ENCODE measurements at places on chromosomes 12 and 14.

- DNase-seq: no peak
These were observed 133.5 kb upstream of the TMEM132C start for GRCh38 chr12:128133321-128134073.

- no peak for DNase-seq
These were observed 71.3 kb downstream of the FBXL14 start for GRCh38 chr12:1523046-1523445.

DNA sequence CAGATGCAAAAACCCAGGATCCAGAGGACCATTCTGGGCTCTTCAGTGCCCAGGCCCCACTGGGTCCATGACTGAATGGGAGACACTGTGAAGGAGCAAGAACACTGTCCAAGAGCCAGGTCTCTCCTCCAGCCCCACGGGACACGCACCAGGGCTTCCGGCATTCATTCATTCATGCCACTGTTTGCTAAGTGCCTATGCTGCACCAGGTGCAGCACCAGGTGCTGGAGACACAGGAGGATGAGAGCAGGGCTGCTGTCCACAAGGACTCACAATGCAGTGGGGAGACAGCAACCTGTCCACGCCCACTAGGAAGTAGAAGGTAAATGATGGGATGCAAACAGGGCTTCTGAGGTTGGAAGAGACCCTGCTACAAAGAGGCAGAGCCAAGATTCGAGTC lies 20.4 kb downstream of the CLMN start:
- DNase-seq: no peak

DNA sequence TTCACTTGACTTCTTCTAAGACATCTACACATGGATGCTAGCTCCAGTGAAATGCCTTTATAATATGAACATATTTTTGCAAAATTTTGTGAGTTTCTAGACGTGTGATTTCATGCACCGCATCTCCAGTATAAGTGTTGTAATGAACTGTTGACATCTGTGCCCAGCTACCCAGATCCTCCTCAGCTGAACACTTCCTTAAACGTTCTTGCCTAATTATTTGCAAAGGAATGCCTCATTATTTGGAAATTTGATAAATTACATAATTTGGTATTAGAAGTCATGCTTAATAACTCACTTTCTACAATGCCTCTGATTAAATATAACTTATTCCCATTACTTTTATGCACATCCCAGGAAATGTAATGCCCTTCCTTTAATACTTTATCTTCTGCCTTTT lies 14.0 kb downstream of the OR11G2 start:
- no peak for DNase-seq

DNA sequence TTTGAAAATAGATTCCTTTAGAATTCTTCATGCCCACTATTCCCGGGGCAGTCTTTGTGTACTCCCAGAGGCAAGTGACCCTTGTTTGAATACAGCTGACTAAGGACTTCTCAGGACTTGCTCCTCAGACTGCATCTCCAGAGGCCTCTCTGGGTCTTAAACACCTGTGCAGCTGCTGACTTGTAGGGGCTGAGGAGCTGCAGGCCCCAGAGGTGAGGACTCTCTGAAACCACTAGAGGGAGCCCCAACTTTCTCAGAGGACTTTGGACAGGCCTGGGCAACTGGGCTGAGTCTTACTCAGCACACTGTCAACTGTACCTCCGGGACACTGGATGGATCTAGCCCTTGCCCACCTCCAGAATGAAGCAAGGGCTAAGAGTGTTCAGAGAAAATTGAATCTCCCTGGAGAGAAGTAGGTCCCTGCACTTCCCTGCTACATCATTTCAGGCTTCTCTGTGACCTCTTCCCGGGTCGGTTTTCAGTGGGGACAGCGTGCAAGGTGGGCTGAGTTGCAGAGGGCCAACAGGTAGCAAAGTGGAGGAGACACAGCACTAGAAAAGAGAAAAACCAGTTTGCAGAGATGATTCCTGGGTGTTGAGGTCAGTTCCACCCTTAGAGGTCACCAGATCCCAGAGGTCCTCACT lies 164.6 kb downstream of the TMEM117 start:
- DNase-seq: no peak

DNA sequence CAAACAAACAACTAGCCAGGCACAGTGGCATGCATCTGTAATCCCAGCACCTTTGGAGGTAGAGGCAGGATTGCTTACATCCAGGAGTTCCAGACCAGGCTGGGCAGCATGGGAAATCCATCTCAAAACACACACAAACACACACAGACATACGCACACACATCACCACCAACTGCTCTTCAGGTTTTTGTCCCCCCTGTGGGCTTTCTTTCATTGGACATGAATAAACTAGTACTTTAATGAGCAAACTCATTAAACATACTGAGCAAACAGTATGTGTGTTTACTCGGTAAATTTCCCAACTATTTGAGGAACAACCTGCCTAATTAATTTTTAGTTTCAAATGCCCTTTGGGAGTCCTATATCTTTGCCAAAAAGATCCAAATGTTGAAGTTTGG lies 10.1 kb upstream of the RASSF3 start:
- DNase-seq: no peak

- no peak for DNase-seq
These were observed 590 bp downstream of the DDIT3 start for GRCh38 chr12:57519796-57520052.

DNA sequence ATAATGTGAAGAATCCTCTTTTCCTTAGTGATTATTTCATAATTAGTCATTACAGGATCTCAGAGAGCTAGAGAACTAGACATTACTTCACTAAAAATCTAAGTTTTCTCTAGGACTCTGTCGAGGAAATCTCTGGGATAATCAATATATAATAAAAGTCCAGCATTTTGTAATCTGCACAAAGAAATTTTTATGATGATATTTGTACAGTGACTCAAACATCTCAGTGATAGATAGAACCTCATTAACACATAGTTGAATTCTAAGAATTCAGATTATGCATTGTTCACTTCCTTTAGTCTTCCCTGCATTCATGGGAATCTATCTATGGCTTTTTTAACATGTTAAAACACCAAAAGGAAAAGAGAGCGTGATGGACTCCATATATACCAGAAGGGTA lies 11.0 kb downstream of the ITPR2 start:
- no peak for DNase-seq

GRCh38 chr12:42641221-42641885 lies 51.8 kb upstream of the PRICKLE1 start:
- DNase-seq: no peak

DNA sequence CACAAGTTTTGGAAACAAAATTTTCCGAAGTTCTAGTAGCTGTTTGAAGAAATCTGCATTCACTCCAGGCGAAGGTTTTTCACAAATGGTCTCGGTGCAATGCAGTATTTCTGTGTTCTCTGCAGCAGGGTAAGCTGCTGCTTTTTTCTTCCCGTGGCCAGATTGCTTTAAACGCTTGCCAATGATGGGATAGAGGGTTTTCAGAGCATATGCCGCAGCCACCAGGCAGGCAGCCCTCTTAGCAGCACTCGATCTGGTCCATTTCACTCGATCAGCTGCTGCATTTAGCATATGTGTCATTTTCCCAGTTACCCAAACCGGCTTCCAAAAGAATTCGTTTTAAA lies 315 bp downstream of the ABCD2 start:
- DNase-seq: no peak

- no peak for DNase-seq
These were observed 18.1 kb downstream of the TMEM253 start for GRCh38 chr14:21118933-21119332.

- DNase-seq: no peak
These were observed 78.1 kb upstream of the GRIN2B start for GRCh38 chr12:14059548-14059947.

- no peak for DNase-seq
These were observed 105.9 kb upstream of the ETV6 start for GRCh38 chr12:11543457-11544158.

DNA sequence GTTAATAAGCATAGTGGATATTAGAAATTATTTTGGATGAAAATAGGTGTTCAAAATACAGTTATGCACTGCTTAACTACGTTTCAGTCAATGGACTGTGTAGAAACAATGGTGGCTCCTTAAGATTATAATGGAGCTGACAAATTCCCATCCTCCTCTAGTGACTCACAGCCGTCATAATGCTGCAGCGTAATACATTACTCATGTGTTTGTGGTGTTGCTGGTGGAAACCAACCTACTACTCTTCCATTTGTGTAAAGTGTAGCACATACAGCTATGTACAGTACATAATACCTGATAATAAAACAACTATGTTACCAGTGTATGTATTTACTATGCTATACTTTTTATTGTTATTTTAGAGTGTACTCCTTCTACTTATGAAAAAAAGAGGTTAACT lies 111.2 kb upstream of the TMCC3 start:
- no peak for DNase-seq

DNA sequence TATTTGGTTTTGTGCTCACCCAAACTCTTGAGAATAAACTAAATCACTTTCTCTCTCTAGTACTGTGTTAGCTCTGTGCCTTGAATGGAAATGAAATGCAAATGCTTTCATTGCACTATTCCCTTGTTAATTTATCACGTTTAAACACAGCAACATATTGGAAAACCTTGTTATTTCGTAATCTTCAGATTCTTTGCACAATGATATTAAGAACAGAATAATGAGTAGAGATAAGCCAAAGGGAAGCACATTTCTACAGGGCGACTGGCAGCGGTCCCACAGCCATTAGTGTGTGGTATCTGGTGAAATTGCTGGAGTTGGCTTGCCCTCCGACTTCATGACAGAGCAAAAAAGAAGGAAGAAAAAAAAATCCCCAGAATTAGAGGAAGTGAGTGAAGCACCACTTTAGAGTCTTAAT lies 166.1 kb upstream of the E2F7 start:
- no peak for DNase-seq

- DNase-seq: no peak
These were observed 45.8 kb downstream of the ELK3 start for GRCh38 chr12:96239711-96240635.

DNA sequence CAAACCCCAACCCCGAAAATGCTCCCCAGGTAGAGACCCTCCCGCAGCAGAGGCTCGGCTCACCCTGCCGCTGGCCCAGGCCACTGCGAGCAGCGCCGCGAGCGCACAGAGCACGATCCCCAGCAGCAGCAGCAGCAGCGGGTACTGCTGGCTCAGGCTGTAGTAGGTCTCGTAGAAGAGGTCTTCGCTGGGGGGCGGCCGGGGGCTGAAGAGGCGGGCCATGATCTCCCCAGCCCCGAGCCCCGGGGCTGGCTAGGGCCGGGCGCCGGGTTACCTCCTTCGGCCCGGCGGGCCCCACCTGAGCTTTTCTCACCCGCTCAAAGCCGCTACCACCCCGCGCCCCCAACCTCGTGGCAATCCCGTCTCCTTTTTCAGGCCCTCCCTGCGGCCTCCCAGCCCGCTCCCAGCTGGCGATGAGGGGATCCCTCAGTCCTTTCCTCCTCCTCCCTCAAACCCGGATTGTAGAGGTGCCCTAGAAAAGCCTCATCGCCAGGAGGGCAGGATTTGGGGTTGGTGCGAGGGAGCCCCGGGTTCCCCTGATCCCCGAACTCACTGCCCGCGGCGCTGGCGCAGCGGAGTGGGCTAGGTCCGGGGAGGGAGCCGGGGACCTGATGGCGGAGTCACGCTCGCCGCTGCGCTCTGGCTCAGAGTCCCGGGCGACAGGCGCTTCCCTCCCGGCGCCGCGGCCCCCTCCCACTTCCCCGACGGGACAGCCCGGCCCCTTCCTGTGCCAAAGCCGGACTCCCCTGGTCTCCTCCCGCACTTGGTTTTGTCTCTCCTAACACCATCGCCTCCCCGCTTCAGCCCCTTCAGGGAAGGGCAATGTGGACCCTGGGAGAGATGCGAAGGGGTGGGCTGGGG lies at the start of gene ADCY4:
Gene ADCY4 (minus strand): TSS at position 641 of the 861 bp plus-strand sequence. CDS start 419 bp downstream, at position 222.
- DNase-seq: no peak

DNA sequence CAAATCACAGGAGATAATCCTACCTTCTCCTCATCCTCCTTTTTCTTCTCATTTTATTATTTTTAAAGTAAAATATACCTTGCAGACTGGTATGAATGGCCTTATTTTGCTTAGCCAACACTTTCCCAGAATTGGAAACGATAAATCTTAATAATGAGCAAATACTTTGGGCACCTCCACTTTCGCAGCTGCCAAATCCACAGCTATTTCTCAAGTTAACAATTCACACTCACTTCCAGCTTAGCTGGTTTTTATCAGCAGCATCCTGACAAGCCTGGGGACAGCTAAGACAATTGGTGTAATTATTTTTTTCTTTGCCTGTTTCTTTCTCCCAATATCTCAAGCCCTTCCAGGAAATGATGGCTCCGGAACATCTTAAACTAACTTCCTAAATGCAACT lies 867.5 kb upstream of the TMEM132C start:
- DNase-seq: no peak

DNA sequence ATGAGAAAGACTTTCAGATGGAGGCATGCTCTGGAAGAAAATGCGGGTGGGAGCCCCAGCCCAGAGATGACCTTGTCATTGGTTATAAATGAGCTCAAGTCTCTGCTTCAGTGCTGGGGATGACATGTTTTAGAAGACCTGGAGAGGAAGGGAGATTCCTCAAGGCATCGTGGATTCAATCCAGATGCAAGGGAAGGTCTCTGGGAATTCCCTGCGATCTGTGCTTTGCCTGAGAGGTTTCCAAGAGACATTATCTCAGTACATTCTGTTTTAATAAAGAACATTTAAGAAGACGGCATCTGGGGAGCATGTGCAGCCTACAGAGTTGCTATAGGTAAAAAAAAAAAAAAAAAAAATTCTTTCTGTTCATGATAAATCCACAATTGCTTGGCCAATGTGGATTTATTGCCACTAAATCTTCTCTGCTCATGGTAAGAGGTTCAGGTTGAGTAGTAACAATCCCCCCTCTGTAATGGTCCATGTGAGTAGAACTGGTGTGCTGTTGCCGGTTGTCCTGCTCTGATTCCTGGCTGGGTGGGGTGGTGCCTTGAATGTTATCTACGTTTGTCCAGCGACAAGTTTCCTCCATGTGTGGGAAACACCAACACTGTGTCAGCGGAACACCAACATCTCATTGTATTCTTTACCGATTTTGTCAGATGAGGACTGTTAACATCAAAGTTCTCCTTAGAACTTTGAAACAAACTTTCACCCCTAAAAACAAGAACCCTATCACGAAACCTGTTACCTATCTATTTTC lies 230.0 kb downstream of the MSRB3 start:
- no peak for DNase-seq

GRCh38 chr12:57716305-57716704 lies 22.2 kb downstream of the AGAP2 start:
- no peak for DNase-seq

GRCh38 chr12:56040963-56041551 lies 661 bp upstream of the RPS26 start:
- DNase-seq: no peak

- DNase-seq: peak; percentile 59
These were observed 70.2 kb downstream of the ETV6 start for GRCh38 chr12:11719678-11720099.

GRCh38 chr14:57823015-57823660 lies 42.8 kb downstream of the SLC35F4 start:
- no peak for DNase-seq
